ENCODE measurements at places on chromosomes 5 and 9.

DNA sequence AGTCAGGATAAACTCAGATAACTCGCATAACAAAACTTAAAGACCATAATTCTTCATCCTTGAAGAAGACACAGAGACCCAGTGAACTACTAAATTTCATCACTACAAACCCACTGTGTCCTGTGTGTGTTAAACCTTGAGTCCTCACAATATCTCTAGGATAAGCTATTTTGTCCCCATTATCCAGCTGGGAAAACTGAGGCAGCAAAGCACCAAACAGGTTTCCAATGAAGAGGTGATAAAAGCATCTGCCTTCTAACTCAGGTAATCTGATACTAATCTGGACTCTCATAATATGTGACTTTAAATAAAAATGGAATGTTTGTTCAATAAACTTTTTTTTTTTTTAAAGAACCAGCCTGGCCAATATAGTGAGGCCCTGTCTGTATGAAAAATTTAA lies 62.7 kb upstream of the PPP2CA start:
- no peak for DNase-seq

DNA sequence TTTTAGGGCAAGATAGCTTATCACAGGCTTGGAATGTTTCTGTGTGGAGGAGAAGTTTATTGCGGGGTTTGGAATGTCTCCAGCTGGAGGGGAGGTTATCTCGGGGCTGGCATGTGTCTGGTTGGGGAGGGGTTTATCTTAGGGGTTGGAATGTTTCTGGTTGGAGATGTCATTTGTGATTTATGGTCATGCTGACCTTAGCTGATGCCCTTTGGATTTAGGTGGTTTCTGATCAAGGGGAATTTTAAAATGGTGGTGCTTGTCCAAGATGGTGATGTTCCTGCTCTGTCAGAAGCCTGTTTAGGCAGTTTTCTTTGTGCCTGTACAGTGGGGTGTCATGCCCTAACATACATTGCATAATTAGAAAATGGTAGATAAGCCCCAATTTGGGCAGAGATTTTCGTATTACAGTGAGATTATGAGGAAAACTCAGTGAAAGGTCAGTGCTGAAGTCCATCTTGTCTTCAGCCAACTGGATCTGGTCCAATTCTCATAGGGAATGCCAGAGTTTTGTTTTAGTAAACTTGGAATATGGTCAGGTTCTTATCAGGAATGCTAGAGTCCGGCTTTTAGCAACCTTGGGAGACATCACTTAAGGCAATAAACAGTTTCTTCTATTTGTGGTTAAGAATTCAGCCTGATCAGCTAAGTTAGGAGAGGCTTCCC lies 14.3 kb downstream of the CDK20 start:
- DNase-seq: no peak

DNA sequence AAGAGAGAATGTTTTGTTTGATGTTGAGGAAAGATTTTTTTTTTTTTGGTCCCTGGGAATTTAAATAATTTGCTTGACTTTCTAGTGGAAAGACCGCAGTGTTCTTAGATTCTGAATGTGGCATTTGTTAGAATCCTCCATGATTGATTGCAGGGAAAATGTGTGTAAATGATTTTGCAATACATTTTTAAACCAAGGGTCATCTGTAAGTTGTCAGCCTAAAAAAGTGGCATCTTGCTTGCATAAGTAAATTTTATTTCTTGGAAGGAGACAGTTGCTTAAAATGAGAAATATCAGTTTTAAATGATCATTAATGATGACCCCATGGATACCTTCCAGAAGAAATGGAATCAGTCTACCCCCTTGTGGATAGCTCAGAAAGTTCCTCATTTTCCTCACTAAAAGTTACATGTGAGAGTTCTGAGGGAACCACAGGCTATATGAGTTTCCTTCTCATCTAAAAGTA lies 105.1 kb upstream of the SLC25A48 start:
- no peak for DNase-seq

- no peak for DNase-seq
These were observed at the start of gene PCDHB6 for GRCh38 chr5:141149812-141150211. PCDHB6 (plus strand) TSS chr5:141150057; CDS start chr5:141150258, 201 bp downstream.

GRCh38 chr5:73967347-73967746 lies 341.4 kb downstream of the ARHGEF28 start:
- no peak for DNase-seq

All from ureter (tissue), 1 donor.